Breast epithelium (tissue), 4 donors: ENCODE measurements at places on chromosomes 4 and X.

DNA sequence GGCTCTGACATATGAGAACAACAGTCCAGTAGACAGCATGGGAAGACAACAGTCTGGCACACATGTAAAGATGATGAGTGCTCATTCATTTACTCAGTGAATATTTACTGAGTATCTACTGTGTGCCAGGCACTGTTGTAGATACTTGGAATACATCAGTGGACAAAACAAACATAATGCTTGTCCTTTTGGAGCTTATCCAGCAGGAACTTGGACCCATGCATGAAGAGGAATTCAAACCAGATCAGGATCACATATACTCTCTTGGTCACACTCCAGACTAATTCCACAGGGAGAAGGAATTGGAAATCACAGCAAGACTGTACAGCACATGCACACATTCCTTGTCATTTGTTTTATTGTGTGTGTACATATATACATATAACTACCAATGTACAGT, 217.6 kb upstream of the TTC29 start:
- no peak for DNase-seq

GRCh38 chrX:139287155-139287924, 243.2 kb upstream of the F9 start:
- no peak for DNase-seq

- no peak for DNase-seq
Measured at GRCh38 chr4:22802876-22803275, 110.1 kb downstream of the GBA3 start.

DNA sequence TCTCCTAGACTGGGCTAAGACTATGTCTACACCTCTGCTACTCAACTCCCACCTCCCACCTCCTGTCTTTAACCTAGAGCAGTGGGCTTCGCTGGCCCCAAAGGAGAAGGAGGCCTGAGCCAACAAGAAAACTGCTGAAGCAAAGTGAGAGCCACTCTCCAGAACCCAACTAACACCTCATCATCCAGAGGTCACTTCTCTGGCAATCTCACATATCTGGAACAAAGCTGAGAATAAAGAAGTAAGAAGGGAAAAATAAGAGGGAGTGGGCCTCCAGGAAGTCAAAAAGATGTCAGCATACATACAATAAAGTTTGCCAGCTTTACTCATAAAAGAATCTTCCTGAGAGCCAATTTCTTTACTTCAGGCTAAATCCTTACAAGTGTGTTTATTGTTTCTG, 18.6 kb upstream of the FGF16 start:
- DNase-seq = no peak

DNA sequence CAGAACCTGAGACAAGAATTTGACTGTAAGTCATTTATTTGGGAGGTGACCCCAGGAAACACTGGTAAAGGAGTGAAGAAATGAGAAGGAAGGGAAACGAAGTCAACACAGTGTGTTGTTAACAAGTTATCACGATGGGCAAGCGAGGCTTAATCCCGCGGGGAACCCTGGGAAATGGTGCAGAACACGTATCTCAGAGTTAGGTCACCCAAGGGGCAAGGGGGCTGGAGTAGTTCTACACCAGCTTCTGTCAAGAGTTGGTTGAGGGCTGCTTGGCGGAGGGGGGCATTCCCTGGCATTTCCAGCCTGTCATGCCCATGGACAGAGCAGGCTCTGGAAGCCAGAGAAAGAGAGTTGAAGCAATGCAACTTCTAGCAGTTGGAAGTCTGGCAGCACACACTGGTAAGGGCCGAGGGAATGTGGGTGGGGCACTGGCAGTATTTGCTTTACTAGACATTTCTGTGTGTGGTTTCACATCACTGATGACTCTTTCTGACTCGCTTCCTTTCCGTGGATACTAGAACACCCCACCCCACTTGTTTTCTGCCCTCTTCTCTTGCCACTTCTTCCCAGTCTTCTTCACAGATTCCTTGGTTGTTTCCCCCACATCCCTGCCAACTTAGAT, 52.2 kb upstream of the ADGRG2 start:
- DNase-seq = no peak

DNA sequence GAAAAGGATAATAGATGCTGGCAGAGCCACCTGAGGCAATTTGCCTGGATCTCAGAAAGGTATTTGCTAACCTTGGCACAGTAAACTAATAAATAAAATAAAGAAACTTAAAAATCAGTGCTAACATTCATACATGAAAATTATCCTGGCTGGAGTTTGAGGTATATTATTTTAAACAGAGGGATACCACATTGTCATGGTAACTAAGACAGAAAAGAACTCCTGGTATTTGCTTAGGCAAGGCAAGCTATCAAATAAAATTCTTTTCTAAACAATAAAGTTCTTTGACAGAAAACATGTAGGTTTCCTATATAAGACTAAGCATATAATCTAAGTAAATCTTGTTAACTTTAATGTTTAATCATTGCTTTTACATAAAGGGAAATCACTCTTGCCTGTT, 218.8 kb downstream of the MAGEB17 start:
- no peak for DNase-seq

GRCh38 chr4:157741642-157742041, 431.2 kb downstream of the GASK1B start:
- no peak for DNase-seq

GRCh38 chrX:119055687-119056086, 17.1 kb upstream of the CT47C1 start:
- DNase-seq = no peak
